Stimulated activated CD4-positive, alpha-beta T cell treated with anti-CD3 and anti-CD28 coated beads, Interleukin-1b, Interleukin-23, amount 100 ng/mL, for 1 hour (primary cell): ENCODE measurements at places on chromosomes 5 and 9.

DNA sequence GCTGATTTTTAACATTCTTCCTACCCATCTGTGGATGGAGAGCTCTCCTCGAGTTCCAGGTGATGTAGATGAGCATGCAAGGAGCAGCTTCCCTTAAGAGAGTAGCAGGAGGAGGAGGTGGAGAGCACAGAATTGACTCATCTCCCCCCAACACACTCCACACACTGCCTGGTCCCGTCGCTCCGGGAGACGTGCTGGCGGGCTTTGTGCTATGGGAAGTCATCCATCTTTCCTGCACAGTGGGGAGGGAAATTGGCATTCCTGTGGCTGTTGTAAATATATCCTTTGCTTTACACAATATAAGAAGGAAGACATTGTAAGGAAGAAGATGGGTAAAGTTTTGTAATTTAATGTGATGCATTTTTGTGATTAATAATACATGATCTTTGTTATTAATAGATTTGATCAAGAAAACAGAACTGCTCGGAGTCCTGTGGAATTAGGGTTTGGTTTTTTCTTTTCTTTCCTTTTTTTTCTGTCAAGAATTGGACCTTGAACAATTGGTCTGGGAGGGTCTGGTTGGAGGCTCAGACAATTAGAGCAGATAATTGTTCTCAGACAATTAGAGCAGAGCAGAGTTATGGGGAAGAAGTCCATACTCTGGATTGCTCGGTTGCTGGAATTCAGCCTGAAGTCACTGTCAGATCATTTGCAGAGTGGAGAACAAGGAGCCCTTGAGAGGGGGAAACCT lies 297.8 kb downstream of the GADD45G start:
- no peak for DNase-seq

- DNase-seq, result peak; percentile 3
Measured at GRCh38 chr9:104961238-104961637, 33.3 kb upstream of the ABCA1 start.

DNA sequence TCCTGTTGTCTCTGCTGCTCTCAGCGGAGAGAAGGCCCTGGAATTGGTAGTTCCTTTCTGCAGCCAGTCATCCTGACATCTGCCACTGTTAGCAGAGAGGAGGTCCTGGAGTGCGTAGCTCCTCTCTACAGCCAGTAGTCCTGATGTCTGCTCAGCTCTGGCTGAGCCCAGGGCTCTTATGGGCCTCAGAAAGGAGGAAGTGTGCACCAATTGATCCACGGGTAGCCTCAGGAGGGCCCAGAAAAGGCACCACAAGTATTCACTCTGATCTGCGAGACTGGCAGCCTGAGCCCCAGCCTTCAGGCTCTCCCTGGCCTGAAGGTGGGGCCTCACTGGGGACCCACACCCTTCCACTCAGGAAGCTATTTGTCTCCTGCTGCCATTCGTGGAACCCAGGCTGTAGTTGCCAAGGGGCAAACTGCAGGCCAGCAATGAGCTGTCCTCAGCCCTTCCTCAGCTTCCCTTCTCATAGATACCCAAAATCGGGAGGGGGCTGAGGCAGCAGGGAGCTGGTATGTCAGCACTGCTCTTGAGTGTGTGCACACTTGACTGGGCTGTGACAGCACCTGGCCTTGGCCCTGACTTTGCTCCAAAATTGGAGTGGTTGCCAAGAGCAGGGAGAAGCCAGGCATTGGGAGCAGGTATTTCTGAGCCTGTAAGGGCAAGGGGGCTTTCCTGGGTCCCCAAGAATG lies 1049.5 kb upstream of the ACO1 start:
- no peak for DNase-seq

DNA sequence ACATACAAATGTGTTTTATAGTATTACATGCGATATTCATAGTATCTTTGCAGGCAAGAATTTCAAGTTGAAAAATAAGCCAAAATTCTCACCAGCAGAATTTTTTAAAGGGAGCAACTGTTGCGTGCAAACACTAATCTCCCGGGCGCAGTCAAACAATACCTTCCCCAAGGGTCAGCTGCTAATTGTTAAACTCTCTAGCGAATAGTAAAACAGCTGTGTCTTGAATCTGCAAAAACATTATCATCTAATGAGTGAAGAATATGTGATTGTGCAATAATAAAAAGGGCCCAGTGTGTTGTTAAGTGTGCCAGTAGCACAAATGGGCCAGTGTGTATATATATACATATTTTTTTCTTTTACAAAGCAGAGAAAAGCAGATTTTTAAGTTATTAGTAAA lies 131.4 kb downstream of the CCDC192 start:
- DNase-seq, result no peak

DNA sequence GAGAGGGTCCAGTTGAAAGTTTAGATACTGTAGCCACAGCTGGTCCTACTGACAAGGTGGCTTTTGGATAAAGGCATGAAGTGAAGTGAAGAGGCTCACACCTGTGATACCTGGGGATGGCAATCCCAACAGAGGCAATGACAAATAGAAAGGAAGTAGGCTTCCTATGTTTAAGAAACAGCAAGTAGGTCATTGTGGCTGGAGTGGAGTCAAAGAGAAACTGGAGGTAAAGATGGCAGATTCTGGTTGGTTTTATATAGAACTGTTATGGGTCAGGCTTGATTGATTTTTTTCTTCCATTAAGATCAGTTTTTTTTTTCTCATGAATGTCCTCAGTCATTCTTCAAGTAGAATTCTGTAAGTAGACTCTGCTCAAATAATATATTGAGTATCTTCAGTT lies 79.5 kb downstream of the ANXA1 start:
- no peak for DNase-seq

GRCh38 chr9:77291714-77292113 lies 114.4 kb downstream of the VPS13A start:
- DNase-seq, result no peak

DNA sequence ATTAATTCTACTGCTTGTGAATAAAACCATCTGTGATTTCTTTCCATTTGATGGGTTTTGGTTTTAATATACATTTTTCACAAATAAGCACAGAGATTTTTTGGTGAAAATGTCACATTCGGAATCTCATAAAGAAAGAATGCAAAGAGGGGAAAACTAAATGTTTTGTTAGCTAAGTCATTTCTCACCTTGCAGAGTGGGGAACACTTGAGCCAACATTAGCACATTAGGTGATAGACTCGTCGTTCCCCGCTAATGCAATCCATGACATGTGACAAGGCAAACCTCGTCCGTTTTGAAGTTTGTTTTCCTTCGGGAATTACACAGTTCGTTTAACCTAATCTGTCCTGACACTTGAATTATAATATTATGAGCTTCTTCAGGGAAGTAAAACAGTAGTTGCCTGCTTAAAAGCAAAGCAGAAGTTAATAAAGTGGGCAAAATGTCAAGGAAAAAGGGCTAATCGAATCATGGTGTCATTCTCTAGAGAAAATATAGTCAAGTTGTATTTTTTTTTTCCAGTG lies 95.8 kb upstream of the LMX1B start:
- DNase-seq, result no peak

DNA sequence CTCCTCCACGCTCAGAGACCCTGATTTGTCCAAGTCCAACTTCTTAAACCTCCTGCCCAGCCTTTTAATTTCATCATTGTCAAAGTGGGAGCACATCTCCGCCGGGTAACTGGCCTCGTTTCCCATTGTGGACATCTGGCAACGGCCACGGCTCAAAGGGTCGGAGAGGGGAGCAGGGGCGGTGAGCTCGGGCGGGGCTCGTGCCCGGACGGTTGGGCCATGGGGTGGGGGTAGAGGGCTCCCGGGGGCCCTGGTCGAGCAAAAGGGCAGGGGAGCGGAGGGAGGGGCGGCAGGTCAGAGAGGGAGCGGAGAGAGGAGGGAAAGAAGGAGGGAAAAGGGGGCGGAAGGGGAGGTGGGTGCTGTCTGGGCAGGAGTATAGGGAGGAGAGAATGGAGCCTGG lies at the start of gene PPP3R2:
PPP3R2 (minus strand) TSS at position 174 of the 400 bp plus-strand sequence; CDS start at position 126, 48 bp downstream.
- no peak for DNase-seq

GRCh38 chr9:3810231-3810630 lies 284.4 kb upstream of the RFX3 start:
- DNase-seq, result no peak

- DNase-seq, result no peak
Measured at GRCh38 chr5:106940986-106941385, 729.8 kb downstream of the EFNA5 start.

- DNase-seq, result no peak
Measured at GRCh38 chr5:35151146-35151920, 79.0 kb downstream of the PRLR start.

DNA sequence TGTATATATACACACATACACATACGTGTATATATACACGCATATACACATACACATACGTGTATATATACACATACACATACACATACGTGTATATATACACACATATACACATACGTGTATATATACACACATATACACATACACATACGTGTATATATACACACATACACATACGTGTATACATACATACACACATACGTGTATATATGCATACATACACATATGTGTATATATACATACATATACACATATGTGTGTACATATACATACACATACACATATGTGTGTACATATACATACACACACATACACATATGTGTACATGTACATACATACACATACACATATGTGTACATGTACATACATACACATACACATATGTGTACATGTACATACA lies 82.6 kb downstream of the SYK start:
- no peak for DNase-seq

DNA sequence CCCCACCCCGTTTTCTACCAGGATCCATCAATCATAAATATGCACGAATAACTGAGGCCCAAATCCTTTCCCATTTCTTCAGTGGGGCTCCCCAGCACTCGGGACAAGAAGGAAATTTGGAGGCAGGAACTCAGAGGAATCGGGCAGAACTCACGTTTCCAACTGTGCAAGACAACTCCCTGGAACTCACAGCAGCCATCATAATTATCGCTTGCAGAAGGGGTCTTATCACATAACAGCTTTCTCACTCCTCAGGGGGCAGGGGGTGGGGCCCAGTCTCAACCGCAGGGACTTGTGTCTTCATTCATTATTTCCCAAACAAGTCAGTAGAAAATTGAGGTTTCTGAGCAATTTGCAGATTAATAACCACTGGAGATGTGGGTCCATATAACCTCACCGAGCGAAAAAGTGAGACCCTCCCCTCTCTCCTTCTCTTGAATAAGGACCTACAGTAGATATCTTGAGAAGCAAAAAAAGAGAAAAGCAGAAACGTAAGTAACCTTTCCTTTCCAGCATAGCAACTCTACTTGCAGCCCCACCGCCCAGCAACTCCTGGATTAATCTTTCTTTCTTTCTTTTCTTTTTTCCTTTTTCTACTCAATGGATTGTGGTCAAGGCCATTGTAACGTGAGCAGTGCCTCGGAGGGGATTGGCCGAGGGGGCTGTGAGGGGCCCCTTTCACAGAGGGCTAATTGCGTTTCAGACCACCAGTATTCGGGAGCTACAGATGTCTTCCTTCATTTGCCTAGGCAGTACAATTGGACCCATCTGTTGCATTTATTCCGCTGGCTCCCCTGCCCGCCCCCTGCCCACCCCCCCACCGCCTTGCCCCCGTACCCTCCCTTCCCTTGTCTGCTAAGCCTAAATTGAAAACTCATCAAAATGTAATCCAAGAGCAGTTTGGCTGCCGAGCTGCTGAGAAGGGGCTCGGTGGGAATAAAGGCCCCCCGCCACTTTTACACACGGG lies 24.7 kb upstream of the TIFAB start:
- DNase-seq, result no peak

GRCh38 chr5:36688722-36689121 lies 82.3 kb downstream of the SLC1A3 start:
- DNase-seq, result no peak

GRCh38 chr5:175377816-175378215 lies 66.2 kb downstream of the DRD1 start:
- DNase-seq, result no peak

DNA sequence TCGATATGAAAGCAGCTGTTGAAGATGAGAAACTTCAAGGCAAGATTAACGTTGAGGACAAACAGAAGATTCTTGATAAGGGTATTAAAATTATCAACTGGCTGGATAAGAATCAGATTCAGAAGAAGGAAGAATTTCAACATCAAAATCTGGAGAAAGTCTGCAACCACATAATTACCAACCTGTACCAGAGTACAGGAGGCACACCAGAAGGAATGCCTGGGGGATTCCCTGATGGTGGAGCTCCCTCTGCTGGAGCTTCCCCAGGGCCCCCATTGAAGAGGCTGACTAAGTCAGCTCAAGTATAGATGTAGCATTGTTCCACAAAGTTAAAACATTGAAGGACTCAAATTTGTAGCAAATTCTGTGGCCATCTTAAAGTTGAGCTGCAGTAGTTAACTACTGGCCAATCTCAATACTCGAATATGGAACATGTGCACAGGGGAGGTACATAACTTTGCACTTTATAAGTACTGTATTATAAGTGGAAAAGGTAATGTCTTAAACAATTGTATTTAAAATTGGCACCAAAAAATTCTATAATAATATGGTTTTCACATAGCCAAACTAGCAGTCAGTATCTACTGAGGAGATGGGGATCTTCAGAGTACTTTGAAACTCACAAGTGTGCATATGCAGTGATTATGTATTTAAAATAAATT lies 237.5 kb downstream of the CHSY3 start:
- DNase-seq, result no peak

DNA sequence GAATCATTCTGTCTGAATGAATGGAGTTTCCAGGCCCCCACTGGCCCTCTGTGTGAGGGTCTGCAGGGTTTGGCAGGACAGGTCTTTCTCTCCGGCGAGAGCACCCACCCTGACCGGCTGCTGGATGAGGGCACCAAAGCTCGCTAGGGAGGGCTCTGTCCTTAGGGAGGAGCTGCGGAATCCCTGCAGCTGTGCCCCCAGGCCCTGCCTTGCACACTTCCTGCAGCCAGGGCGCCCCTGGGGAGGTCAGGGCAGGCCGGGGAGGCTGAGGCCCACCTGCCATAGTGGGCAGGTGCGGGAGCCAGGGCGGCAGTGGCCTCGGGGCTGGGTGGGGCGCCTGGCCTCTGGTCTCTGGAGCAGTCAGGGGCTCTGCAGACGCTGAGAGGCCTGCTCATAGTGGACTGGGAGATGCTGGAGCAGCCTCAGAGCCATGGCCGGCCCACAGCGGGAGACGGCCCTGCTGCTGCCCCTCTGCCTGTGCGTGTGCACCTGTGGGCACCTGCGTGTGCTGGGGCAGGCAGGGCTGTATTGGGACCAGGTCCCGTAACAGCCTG lies 36.1 kb downstream of the EXOC3 start:
- DNase-seq, result no peak

DNA sequence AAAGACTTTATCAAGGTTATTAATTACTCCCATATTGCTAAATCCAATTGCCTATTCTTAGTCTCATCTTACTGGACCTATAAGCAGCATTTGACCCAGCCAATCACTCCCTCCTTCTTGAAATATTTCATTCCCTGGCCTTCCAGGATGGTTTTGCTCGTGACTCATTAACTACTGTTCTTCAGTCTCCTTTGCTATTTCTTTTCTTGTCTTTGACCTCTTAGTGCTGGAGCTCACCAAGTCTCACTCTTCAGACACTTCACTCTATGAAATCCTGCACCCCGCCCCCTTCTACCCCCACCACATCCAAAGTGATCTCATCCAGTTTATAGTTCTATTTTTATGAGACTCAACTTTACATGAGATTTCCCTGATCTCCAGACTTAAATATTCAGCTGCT lies 803.1 kb upstream of the WWC1 start:
- DNase-seq, result no peak

- DNase-seq, result no peak
Measured at GRCh38 chr9:76964612-76965011, 54.8 kb upstream of the FOXB2 start.

- DNase-seq, result peak; percentile 23
Measured at GRCh38 chr5:134525683-134526482, 413 bp downstream of the JADE2 start.
